ENCODE measurements at places on chromosomes 12 and 14.

DNA sequence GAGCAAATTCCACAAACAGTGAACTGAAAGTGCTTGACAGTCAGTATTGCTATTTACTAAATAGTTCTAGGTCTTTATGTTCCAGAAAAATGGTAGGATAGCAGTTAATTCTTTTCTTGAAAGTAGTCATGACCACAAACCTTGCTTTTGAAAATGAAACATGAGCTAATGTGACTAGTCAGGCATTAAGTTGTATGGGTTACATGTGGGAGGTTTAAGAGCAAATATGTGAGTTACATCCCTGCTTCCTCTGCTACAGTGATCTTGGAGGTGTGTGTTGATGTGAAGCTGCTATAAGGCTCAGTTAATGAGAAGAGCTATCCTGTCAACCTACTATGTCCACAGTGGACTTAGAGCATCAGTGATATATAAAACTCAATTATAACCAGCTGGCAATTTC is 741.6 kb downstream of the FSCB start:
- DNase-seq = no peak

- DNase-seq = no peak
These were observed 42.5 kb upstream of the DIO3 start for GRCh38 chr14:101518611-101519473.

DNA sequence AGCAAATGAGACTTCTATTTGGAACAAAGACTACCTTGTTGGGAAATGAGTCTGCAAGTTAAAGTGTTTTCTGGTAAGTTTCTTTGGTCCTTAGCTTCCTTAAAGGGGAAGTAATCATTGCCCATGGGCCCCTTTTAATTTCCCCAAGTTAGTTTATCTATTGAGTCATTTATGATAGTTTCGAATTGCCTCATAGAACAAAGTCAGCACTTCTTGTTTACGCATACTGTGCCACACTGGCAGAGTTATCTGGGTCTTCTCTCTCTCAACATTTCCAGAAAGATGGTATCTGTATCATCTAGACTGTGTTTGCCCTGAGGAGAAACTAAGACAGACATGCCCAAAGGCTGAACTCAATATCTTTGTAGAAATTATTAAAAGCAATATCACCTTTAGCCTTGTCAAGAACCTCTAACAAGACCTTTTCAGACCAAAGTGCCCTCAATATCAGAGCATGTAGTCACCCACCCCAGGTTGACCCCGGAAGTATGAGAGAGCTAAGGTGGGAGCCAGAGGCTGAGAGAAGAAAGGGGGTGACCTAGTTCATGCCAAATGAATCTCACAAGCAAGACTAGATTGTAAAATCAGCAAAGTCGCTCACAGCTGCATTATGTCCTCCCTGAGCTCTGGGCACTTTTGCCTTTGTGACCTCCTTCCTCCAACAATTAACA is 40.0 kb downstream of the GPR65 start:
- no peak for DNase-seq

DNA sequence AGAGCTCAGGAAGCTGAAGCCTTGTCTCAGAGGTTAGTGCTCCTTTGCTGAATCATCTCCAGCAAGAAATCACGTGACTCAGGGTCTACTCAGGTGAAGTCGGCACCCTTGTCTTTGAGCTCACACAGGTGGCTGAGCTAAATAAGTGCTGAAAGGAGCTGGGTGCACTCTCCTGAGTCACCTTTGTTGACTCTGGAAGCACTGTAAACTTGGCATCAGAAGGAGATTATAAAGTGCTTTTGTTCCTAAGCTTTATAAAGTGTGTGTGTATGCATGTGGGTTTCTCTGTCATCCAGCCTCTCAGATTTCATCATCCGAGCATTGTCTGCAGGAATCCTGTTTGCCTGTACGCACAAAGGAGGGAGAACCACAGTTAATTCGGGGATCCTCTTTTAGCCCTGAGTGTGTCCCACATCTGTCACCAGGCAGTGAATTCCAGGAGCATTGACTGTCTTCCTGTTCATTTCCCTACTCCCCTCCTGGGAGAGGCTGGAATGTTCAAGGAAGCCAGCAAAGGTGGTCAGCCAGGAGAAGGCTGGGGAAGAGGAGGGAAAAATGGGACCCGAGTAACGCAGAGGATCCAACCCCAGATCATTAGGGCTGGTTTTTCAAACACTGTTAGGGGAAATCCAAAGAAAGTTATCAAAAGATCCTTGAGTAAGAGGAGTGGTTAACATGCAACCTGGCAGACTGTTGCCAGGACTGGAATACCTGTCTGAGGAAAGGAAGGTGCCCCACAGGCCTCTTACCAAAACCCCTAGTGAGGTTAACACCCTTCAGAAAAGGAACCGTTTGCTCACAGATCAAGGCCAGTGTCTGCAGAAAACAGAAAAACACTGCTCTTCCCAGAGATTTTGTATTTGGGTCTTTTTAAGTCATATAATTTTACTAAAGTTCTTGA is 157.5 kb upstream of the HIF1A start:
- DNase-seq = peak; percentile 99

DNA sequence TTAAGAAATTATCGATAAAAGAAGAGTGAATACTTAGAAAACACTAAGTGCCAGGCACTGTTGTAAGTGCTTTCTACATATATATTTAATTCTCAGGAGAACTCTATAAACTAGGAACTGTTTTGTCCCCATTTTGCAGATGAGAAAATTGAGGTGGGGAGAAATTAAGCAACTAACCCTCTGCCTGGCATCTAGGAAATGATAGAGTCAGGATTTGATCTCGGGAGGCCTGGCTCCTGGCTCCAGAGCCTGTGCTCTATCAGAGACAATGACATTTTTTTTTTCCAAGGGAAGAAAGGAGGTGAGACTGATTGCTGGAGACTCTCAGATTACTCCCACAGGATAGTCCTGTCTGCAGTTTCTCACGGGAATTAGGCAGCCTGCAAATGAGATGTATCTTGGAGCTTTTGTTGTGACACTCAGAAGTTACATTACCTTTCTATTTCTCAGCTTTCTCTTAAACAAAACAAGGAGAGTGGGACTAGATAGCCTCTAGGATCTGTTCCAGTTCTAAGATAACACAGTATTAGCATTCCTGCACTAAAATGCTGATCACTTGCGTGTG is 1.4 kb upstream of the FAM234B start:
- no peak for DNase-seq

DNA sequence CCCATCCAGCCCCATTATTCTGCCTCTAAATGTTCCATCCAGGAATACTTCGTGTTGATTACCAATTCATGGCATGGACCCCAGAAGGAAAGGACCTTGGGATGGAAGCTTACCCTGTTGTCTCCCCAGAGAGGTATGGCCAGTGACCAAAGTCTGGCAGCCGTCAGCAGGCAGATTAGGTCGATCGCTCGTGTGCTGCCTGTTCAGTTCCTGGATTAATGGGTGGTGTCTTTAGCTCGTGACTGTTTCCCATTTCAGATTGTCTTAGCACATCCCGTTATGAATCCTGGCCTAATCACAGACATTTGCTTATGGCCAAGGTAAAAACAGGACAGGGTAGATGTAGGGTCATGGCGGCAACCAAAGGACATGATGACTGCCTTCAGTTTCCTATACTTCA is 122.9 kb upstream of the NTF3 start:
- DNase-seq = no peak

DNA sequence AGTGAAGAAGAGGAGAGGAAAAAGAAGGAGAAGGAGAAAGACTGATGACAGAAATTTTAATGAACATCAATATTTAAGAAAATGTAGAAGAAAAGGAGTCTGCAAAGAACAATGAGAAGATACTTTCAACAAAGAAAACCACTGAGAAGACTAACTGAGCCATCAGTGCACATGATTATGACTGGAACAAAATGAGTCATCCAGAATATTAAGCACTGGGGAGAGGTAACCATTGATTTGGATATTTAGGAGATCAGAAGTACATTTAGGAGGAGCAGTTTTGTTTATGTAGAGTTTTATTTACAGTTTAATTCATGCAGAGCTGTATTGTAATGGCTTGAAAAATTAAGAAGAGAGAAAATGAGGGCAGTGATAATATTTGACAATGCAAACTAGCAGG is 159.1 kb downstream of the C12orf50 start:
- DNase-seq = peak; percentile 59

- DNase-seq = no peak
These were observed 91.6 kb upstream of the VRK1 start for GRCh38 chr14:96705422-96706092.
